Endodermal cell (in vitro differentiated cells): ENCODE measurements at places on chromosomes 16 and 17. TPM values are rescaled to one million over a fixed set of nuclear protein-coding genes. Genes with fewer than 3 reads are reported as not detected.

TMEM98 gene
- 133 and 134 TPM in 2 replicates for total RNA-seq

SLC6A2 gene
- total RNA-seq, result not detected in 3 replicates

CACNG1 gene
- total RNA-seq, result not detected in 2 replicates

HCRT gene
- total RNA-seq, result not detected in 3 replicates

CACNG3 gene
- total RNA-seq, result not detected in 2 replicates

FOXJ1 gene
- total RNA-seq, result 17.8 and 19.6 TPM in 2 replicates

- H3K36me3 ChIP-seq, result no peaks in the 10 kb centered on the region
- H3K27me3 ChIP-seq, result no peaks in the 10 kb centered on the region
- DNase-seq, result no peak
- H3K4me3 ChIP-seq, result no peak overlapping the region
- H3K4me1 ChIP-seq, result no peaks in the 10 kb centered on the region
- H3K27ac ChIP-seq, result peak overlapping the region; percentile 29
These were observed 54.7 kb upstream of the PVALEF start for GRCh38 chr17:81110488-81111040.

DNA sequence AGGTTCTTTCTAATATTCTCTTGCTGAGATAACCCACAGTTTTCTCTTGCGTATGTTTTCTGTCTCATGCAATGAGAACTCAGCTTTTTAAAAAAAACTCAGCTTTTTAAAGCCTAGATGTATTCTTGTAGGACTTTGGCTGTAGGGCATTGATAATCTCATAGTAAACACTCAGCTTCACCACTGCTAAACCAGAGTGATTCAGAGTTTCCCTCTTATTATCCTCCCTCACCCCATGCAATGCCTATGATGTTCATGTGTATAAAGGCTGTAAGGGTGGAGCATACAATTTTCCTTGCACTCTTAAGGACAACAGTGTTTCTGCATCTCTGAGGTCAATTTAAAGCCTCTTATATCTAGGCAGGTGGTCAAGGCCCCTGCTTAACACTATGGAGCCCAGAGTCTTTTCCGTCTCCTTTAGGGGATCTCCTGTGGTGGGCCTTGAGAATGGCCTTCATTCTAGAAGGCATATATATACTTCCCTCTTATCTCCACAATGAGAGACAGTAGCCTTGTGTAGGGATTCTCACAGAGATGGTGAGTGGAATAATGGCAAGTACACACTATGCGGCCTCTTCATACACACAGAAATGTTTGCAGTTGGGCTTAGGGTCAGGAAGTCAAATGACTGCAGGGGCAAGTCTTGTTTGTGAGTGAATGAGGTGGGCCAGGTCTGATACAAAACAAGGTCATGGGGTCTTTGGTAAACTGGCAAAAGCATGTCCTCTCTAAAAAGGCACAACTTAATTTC lies 279.6 kb downstream of the HS3ST3A1 start:
- H3K27ac ChIP-seq, result no peak overlapping the region
- no peak overlapping the region for H3K4me3 ChIP-seq
- H3K36me3 ChIP-seq, result no peaks in the 10 kb centered on the region
- peaks cover 2% of the 10 kb centered on the region for H3K4me1 ChIP-seq
- H3K27me3 ChIP-seq, result no peaks in the 10 kb centered on the region

DNA sequence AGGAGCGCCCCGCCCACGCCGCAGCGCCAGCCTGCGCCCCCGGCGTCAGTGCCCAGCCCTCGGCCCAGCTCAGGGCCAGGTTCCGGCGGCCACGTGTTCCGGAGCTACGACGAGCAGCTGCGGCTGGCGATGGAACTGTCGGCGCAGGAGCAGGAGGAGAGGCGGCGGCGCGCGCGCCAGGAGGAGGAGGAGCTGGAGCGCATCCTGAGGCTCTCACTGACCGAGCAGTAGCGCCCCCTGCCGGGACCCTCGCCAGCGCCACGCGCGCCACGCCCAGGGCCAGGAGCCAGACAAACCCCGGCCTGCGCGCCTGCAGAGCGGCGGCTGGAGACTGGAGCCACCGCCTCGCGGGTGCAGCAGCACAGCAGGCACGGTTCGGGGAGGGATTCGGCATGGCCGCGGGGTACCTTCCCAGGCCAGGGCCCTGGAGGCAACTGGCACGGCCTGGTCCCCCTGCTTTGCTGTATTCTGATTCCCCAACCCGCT lies 9.3 kb downstream of the CORO6 start:
- peak overlapping the region; percentile 88 for H3K27ac ChIP-seq
- H3K36me3 ChIP-seq, result no peaks in the 10 kb centered on the region
- peaks cover 54% of the 10 kb centered on the region for H3K27me3 ChIP-seq
- no peak overlapping the region for H3K4me3 ChIP-seq
- DNase-seq, result peak; percentile 100

DNA sequence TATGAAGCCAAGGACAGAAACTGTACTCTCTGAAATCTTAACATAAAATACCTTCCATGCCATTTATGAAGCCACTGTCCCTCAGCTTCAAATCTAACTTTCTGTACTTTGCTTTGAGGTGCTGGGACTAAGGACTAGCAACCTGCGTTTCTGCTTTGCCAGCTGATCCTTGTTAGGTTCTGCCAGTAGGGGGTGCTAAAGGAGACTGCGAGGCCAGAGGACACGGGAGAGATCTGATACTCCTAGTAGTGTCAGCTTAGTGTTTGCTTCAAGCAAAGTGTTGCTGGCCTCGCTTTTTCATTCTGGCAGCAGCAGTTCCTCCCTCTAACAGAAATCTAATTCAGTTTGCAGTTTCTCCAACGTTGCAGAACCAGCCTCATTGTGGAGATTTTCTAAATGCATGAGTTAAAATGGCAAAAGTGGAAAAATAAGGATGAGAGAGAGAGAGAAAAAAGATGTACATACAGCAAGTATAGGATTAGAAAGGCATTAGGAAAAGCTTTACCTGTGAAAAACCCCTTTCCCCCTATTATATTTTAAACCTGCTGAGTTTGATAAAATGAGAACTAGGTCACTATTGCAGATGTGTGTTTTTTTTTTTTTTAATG lies 297.5 kb downstream of the CA10 start:
- H3K4me1 ChIP-seq, result no peaks in the 10 kb centered on the region
- peaks cover 1% of the 10 kb centered on the region for H3K27me3 ChIP-seq
- no peak overlapping the region for H3K27ac ChIP-seq
- no peaks in the 10 kb centered on the region for H3K36me3 ChIP-seq

DNA sequence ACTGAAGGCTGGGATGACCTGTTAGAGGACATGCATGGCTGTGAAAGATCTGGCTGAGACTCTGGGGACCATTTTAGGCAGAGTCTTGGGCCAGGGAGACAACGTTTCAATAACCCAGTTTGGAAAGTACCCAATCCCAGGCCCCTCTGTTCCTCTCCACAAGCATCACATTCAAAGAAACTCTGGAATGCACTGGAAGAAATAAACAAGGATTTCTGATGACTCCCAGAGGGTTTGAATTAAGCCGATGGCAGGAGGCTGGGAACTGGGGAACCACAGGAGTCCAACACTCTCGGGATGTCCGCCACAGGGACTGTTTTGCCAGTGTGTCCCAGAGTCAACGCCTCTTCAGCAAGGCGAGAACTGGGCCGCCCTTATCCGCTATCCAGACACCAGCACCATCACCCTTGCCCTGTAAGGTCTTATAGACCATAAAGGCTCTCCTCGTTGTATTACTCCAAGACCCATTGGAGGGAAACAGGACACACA lies 3.3 kb downstream of the PMP22 start:
- no peaks in the 10 kb centered on the region for H3K36me3 ChIP-seq
- DNase-seq, result peak; percentile 80
- H3K27me3 ChIP-seq, result peaks cover 80% of the 10 kb centered on the region
- H3K27ac ChIP-seq, result no peak overlapping the region
- H3K4me3 ChIP-seq, result peak overlapping the region; percentile 88
- no peaks in the 10 kb centered on the region for H3K4me1 ChIP-seq

GRCh38 chr16:78745108-78746019 lies 645.9 kb downstream of the WWOX start:
- H3K36me3 ChIP-seq, result no peaks in the 10 kb centered on the region
- no peaks in the 10 kb centered on the region for H3K27me3 ChIP-seq
- no peak overlapping the region for H3K27ac ChIP-seq
- H3K4me3 ChIP-seq, result no peak overlapping the region
- no peaks in the 10 kb centered on the region for H3K4me1 ChIP-seq

DNA sequence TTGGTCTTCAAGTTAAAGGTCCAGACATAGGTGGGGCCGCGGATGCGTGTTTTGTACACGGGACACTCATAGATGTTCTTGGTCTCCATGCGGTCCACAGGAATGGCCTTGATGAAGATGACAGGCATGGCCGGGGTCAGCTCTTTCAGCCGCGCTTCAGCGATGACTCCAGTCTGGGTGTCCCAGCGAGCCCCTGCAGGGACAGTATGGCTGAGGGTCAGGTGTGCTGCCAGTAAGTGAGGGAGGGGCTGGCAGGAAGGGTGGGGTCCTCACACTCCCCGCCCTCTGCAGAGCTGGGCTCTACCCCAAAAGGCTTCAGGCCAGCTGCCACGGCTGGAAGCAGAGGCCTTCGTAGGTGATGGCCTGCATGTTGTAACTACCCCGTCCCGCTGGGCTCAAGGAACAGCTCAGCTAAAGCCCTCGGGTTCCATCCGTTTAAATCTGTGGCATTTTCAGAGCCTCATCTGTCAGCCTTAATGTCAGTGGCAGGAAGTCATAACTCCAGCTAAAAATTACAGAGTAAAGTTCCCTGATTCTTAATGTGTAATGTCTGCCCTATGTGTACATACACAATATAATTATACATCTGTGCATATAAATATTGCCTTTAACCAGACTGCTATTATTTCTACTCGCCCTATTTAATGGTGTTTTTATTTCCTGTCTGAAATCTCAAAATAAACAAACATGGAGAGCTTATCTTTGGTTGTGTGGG lies 45.7 kb downstream of the PGS1 start:
- H3K27me3 ChIP-seq, result no peaks in the 10 kb centered on the region
- peaks cover 3% of the 10 kb centered on the region for H3K4me1 ChIP-seq
- peaks cover 63% of the 10 kb centered on the region for H3K36me3 ChIP-seq
- DNase-seq, result no peak
- no peak overlapping the region for H3K27ac ChIP-seq

- H3K4me3 ChIP-seq, result peak overlapping the region; percentile 62
- no peaks in the 10 kb centered on the region for H3K4me1 ChIP-seq
- peak; percentile 92 for DNase-seq
These were observed 4.0 kb upstream of the IL17C start for GRCh38 chr16:88634141-88634993.

DNA sequence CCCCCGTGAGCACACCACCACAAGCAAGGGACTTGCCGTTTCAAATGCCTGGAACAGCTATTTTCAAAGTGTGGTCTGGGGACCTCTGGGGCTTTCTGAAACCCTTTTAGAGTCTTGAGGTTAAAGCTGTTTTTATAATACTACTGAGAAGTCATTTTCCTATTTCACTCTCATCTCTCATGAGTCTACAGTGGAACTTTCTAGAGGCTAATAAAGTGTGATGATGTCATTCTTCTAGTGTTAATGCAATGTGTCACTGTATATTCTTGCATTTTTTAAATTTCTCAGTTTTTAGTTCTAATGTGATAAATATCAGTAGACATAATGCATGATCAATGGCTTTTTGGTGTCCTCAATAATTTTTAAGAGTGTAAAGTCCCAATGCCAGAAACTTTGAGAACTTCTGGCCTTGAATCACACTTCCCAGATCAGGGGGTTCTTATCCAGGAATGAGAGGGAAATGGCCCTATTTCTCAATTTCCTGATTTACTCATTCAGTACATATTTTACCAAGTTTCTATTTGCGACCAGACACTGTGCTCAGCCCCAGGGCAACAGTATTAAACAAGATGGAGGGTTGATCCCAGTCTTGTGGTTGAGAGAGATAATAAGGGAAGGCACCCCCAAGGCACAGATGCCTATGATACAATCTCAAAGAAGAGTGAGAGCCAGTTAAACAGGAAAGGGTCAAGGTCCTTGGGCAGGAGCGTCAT lies 444.0 kb downstream of the HS3ST3B1 start:
- H3K4me3 ChIP-seq, result no peak overlapping the region
- no peaks in the 10 kb centered on the region for H3K27me3 ChIP-seq
- DNase-seq, result no peak
- H3K27ac ChIP-seq, result no peak overlapping the region
- no peaks in the 10 kb centered on the region for H3K4me1 ChIP-seq
- no peaks in the 10 kb centered on the region for H3K36me3 ChIP-seq

GRCh38 chr17:50322271-50322670 lies 23.7 kb upstream of the XYLT2 start:
- H3K27me3 ChIP-seq, result no peaks in the 10 kb centered on the region
- no peak for DNase-seq
- no peak overlapping the region for H3K27ac ChIP-seq
- no peak overlapping the region for H3K4me3 ChIP-seq
- peaks cover 4% of the 10 kb centered on the region for H3K4me1 ChIP-seq
- H3K36me3 ChIP-seq, result no peaks in the 10 kb centered on the region

DNA sequence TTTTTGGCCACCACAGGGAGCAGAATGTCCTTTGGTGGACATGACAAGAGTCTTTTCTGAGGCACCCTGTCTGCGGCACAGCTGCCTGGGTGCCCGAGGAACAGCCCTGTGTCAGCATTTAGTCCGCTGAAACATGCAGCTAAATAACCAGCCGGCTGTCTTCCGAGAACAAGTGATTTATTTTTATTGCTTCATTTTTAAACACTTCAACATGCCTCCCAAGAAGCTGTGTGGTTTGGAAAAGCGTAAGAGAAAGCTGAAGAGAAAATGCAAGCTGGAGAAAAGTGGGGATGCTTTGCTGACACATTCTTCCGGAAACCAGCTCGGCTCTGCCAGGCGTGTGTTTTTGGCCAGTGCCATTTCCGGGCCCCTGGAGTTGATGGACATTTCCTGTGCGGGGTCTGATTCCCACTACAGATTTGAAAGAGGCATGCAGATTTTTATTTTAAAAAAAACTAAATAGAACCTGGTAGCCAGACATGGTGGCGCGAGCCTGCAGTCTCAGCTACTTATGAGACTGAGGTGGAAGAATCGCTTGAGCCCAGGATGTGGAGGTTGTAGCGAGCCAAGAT lies 94.7 kb downstream of the SEC14L1 start:
- no peak overlapping the region for H3K27ac ChIP-seq

- H3K36me3 ChIP-seq, result no peaks in the 10 kb centered on the region
- H3K4me3 ChIP-seq, result no peak overlapping the region
- peaks cover 64% of the 10 kb centered on the region for H3K27me3 ChIP-seq
These were observed 475.1 kb upstream of the RBFOX1 start for GRCh38 chr16:6857575-6857974.
